ENCODE measurements at places on chromosomes 3 and 15.

- no peak for DNase-seq
Observed at GRCh38 chr3:53240989-53241972, 14.5 kb downstream of the TKT start.

DNA sequence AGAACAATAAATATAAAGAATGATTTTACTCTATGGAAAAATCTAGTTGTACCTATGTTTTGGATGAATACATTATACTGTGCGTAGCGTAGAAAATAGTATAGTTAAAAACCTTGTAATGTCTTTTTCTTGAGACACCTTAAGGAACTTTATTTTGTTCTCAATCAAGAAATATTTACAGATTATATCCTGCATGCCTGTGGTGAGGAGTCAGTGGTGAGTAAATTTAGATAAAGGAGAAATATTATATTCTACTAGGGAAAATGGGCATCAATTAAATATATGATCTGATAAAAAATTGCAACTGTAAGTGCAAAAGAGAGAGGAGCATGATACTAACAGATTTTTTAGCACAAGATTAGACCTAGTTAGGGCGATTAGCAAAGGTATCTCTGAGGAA lies 157.7 kb downstream of the RBMS3 start:
- DNase-seq = no peak

DNA sequence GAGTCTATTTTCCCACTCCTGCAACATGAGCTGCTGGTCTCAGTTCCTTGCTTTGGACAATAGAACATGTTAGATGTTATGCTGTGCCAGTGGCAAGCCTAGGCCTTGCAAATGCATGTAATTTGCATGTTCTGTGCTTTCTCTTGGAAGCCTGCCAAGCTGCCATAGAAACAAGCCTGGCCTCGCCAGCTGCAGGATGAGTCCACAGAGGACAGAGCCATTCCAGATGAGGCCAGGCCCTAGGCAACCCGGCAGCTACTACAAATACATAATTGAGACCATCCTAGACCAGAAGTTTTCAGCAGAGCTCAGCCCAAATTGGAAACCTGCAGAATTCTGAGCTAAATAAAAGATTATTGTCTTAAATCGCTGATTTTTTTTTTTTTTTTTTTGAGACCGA lies 39.6 kb downstream of the TRIM69 start:
- no peak for DNase-seq

GRCh38 chr3:14533457-14533958 lies 6.6 kb downstream of the GRIP2 start:
- no peak for DNase-seq

GRCh38 chr15:99504823-99505551 lies 60.8 kb upstream of the MEF2A start:
- DNase-seq = no peak

DNA sequence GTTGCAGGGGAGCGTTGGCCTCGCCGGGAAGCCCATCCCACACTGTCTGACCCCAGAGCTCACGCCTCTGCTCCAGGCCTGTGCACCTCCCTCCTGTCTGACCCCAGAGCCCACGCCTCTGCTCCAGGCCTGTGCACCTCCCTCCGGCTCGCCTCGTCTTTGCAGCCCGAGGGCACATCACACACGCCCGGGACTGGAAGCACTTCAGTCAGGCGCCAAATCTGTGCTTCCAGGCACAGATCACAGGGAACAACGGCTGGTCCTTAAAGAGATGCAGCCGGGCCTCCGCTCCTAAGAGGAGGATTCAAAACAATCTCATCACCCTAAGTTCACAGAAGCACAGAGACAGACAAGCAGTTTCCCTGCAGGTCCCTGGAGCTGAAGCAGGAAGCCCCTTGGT lies 103.0 kb upstream of the RPL32 start:
- DNase-seq = no peak

DNA sequence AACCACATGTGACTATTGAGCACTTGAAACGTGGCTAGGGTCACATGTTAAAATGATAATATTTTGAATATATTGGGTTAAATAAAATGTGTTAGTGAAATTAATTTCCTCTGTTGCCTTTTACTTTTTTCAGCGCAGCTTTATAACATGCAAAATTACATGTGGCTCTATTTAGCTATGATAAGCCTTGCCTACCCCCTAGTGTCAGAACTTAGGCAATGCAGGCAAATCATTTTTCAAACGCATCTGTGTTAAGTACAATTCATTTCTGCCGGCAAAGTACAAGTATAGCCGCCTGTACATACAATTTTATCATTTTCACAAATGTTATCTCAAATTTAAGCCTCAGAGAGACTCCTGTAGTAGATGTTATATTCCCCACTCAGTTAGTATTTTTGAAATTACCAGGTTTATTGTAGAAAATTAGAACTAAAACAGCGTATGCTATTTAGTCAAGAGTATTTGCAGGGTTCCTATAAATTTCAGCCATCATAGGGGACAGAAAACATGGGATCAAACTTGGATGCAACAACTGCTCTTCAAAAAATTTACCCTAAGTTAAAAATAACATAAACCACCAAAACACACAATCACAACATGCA lies 56.1 kb downstream of the TAFA4 start:
- DNase-seq = peak; percentile 70
